IPS-NIHi11 (cell line): ENCODE measurements at places on chromosomes 3 and 15.

GRCh38 chr3:72628065-72628464, 220.2 kb downstream of the SHQ1 start:
- peak; percentile 45 for DNase-seq

DNA sequence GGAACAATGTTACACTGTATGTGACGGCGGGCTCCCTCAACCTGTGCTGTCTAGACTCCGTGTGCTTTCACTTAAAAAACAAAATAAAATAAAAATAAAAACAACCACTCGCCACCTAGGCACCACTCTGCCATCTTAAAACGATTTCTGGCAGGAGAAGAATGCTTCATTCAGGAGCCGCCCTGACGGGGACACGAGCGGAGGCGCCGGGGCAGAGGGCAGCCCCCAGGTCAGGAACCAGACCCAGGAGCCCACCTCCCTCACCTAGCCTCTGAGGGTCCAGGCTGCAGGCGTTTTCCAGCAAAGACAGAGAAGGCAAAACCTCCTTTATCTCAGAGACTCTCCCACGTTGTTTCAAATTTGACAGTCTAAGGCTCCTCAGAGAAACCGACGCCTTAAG, 85.1 kb upstream of the SNRPA1 start:
- DNase-seq, result no peak

GRCh38 chr3:10279384-10280176, 13.2 kb downstream of the GHRL start:
- DNase-seq, result no peak

- DNase-seq, result no peak
Observed at GRCh38 chr15:93165734-93166470, 76.9 kb upstream of the RGMA start.

GRCh38 chr15:85496551-85497171, 116.3 kb downstream of the AKAP13 start:
- no peak for DNase-seq
